Right renal pelvis (tissue), 4 donors: ENCODE measurements at places on chromosomes 1 and 21.

GRCh38 chr1:80218112-80218511 lies 1211.6 kb upstream of the ADGRL4 start:
- peak; percentile 9 for DNase-seq

GRCh38 chr1:108121358-108122143 lies 78.6 kb downstream of the SLC25A24 start:
- DNase-seq, result no peak

DNA sequence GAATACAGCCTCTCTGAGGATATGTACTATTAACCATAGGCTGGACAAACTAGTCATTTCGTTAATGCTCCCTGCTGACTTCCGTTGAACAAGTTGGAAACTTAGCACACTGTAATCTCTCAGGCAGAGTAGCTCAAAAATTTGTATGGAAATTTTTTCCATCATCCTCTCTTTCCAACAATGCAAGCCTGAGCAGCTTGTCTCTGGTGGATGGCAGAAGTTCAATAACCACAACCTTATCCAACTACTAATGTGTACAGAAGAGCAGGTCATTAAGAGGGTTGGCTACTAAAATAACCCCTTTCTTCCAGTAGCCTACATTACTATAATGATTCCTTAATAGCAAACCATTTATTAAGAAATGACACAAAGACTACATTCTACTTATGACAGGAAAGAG lies 262.3 kb downstream of the NFIA start:
- DNase-seq, result no peak

GRCh38 chr1:198726455-198726854 lies 87.6 kb downstream of the PTPRC start:
- no peak for DNase-seq

GRCh38 chr1:29645586-29645985 lies 409.3 kb downstream of the PTPRU start:
- no peak for DNase-seq

GRCh38 chr1:29237852-29238619 lies 1.7 kb downstream of the PTPRU start:
- DNase-seq, result no peak

- no peak for DNase-seq
These were observed 29.1 kb downstream of the PRRX1 start for GRCh38 chr1:170692866-170693575.

DNA sequence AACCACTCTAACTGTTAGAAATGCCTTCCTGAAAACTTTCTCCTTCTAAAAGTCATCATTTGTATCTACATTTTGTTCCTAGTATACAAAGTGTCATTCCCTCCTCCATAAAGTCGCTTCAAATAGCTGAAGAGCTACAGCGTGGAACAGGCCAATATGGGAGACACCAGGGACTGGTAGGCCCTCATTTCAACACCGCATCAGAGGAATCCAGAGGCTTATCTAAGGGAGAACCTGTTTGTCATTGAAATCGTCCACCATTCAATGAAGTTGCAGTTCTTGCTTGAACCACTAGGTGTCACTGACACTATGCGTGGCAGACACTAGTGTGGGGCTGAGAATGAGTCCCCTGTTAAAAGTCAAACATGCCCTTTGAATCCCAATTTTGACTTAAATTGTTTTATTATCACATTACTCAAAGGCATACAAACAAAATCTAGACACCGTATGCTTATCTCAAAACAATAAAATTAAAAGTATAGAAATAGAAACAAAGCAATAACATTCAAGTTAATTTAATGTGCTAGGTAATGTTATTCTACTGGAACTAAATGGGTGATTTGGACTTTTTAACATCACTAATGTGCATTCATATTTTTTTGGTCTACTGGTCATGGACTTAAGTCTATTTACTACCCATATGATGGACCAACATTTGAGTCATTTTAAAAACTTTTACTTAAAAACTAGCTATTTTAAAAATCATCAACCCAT lies 182.3 kb downstream of the FCRL5 start:
- DNase-seq, result no peak

DNA sequence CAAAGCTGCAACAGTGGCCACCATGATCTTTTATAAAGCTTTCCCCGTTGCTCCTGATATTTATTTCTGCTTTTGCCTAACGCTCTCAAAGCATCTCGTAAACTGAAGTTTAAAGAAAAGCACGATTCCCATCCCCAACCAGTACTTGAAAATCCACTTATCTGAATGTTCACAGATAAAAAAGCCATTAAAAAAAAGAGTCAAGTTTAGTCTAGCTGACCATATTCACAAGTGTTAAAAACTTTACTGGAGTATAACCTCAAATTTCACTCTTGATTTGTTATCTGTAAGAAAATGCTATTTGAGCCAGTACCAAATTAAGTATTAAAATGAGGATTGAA lies 34.6 kb upstream of the SLC45A3 start:
- no peak for DNase-seq

GRCh38 chr1:225963735-225964530 lies 22.9 kb upstream of the LEFTY2 start:
- no peak for DNase-seq

GRCh38 chr1:194848846-194849245 lies 1662.4 kb upstream of the B3GALT2 start:
- peak; percentile 8 for DNase-seq

GRCh38 chr21:28852706-28853105 lies 140.0 kb downstream of the LTN1 start:
- no peak for DNase-seq

DNA sequence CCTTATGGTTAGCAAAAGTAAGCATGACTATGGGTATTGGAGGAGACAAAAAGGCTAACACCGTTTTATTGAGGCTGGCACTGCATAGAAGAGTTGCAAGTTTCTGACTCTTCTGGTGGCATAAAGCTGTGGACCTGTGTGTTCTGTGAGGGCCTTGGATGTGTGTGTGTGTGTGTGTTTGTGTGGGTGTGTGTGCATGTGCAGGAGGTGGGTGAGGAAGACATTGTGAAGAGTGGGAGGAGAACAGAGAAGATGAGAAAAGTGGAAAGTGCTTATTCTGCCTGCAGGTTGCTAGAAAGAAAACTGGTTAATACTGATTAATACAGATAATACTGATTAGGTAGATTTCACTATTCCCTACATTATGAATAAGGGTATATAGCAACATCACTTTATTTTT lies 12.6 kb downstream of the SLC22A15 start:
- no peak for DNase-seq

DNA sequence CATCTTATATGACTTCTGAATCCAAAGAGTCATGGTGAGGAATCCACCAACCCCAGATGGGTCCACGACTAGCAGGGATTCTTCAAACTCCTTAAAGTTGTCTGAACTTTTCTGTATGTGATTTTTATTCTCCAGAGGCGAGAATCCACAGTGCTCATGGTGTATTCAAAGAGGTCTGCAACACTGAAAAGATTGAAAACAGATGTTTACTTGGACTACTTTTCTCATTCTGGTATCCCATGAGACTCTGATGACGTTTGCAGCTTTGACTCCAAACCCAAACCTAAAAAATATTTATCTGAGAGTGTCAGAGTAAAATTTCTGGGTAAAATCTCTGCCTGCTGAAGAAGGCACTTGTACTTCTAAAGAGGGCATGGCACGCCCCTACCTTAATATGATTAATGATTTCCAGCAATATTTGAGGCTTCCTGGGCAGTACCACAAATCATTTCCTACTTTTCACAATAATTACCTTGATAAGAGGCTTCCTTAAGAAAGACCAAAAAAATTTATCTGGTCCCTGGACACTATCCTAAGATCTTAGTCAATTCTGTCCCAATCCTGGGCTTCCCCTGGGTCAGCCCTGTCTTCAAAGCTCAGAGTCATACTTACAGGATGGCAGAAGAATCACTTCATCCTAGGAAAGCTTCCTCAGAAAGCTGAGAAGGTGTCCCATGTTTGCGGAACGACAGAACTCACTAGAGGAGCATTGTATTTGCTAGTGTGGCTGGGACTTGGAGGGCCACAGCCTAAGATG lies 76.5 kb upstream of the MAP10 start:
- no peak for DNase-seq

- no peak for DNase-seq
These were observed 51.8 kb upstream of the FAM89A start for GRCh38 chr1:231091831-231092301.
